C1 segment of cervical spinal cord (tissue), 14 donors: ENCODE measurements at places on chromosomes 5 and 9.
A peak's percentile ranks its signal among the peaks of the same experiment; 100 is the strongest.

- no peak for DNase-seq
Measured at GRCh38 chr5:134938030-134938429, 29.7 kb upstream of the CATSPER3 start.

GRCh38 chr9:72623156-72623555 is 101.7 kb downstream of the TMC1 start:
- DNase-seq: no peak

DNA sequence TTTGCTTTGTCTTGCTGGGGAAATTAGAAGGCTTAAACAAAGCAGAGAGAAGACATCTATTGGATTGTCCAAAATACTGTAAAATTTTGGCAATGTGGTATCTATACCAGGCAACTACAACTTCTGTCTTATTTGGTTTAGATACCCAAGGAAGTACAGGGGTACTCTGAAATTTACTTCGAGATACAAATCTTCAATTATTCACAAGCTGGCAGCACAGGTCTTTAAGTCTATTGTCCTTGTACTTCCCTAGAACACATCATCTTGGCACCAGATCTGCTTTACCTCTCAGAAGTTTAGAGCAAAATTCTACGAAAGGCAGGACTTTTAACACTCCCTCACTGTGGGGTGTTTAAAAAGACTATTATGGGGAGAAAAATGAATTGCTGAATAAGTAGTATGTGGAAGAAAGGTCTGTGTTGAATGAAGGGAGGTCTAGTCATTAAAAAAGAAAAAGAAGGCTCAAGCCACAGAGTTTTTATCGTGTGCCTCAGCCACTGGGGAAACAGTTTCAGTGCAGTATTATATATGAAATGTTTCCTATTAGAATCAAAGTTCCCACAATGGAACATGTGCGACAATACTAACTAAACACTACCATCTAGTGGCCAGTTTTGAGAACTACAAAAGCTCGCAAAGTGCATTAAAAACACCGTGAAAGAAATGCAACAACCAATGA is 93.7 kb downstream of the PDE4D start:
- DNase-seq: no peak

DNA sequence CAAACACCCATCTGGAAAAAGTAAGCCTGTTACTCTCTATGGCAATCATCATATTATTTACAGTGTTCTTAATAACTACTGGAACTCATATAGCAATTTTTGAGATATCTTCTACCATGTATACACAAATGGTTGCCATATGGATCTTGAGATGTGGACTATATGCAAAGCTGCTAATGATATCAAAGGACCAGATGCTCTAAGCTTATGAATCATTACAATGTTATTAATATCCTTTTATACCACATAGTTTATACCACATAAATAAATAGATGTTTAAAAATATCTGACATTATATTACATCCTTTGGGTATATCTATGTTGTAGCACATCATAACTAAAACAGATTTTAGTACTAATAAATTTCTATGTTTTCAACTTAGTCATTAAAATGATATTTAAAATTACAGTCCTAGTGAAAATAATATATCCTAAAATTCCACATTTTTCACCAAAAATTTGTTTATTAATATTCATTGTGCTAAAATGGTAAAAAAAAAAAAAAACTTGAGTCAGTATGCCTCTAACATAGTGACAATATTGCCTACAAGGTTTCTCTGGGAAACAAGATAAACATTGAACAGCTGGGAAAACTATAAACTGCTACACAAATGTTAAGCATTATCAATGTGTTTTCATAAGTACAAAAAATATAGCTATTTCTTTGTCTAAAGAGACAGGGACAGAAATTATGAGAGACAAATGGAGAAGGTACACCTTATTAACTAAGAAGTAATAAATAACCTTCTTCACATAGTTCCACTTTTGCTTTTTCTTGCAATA is 85.5 kb downstream of the DTWD2 start:
- no peak for DNase-seq

DNA sequence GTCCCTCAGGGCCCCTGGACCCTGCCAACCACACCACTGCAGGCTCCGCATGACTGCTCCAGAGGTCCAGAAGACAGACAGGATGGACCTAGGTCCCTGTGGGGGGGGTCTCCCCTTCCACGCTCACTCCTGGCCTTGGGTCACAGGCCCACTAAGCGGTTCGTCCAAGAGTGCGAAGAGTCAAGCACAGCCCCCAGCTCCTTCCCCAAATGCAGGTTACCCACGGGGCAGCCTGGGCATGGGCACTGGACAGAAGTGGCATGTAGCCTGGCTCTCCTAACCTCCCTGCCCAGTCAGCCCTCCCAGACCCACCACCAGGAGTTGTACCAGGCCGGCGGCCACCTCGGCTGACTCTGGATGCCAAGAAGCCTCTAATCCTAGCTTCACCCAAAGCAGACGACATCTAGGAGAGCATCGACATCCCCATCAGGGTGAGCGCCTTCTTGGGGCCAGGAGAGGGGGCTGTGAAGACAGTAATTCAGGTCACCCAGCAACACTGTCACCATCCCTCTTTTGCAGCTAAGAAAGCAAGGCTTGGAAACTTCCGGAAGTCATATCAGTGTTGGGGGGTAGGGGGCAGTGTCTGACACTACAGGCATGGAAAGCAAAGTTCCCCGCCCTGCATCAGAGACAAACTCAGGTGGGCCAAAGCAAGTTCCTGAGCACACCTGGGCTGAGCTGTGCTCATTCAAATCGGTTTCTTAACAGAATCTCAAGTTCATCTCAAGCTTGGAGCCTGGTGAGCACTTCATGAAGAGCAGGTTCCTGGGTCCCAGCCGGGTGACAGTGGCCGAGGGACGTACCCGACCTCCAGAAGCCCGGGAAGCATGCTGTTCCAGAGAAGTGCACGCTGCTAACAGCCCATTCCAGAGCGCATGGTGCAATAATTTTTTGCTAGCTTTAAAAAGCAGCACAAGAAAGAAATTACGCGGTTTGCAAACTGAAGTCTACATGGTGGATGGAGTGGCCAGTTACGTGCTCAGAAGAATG is 68.7 kb downstream of the SEMA4D start:
- no peak for DNase-seq

GRCh38 chr9:114301798-114302565 is 20.9 kb upstream of the ORM1 start:
- DNase-seq: no peak

- DNase-seq: no peak
Measured at GRCh38 chr9:77453825-77454647, 194.1 kb downstream of the GNA14 start.

DNA sequence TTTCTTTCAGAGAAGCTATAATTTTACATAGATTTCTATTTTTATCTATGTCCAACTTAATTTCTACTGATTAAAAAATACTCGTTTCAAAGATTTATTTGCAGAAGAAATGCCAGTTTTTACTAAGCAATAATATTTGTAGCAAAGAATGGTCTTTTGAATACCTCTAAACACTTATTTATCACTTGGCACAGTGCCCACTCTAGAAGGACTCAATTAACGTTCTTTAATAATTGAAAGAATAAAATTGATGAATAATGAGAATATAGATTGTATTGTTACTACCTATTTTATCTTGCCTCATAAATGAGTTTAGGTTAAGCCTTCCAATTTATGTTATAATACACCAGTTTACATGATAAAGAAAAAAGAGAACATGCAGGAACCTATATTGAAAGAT is 889.7 kb upstream of the CDH9 start:
- no peak for DNase-seq

DNA sequence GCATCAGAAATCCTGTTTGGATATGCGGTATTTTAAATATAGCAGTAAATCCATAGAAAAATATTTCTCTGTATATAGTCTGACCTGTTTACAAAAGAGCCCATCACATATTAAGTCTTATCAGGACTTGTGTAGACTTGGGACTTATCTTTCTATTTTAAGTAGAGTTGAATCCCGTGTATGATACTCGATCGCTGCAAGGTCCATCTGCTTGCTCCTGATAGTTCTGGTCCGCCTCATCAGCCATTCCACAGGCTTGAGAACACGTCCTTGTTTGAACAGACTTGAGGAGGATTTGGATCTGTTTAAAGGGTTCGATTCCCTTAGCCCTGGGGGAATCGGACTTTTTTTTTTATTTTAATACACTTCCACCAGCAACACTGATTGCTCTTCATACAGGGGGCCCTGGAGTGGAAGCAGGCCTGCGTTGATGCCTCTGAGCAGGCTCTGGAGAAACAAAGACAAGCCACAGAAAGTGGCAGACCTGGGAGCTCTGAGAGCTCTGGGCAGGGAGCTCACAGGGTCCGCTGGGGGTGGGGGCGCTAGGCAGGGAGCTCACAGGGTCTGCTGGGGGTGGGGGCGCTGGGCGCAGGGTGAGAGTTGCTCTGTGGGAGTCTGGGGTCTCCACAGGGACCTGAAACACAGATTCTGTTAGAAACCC is 112.2 kb downstream of the MVB12B start:
- no peak for DNase-seq

- DNase-seq: no peak
Measured at GRCh38 chr9:114303977-114304376, 18.9 kb upstream of the ORM1 start.

GRCh38 chr5:68823301-68823700 is 270.5 kb upstream of the SLC30A5 start:
- no peak for DNase-seq

DNA sequence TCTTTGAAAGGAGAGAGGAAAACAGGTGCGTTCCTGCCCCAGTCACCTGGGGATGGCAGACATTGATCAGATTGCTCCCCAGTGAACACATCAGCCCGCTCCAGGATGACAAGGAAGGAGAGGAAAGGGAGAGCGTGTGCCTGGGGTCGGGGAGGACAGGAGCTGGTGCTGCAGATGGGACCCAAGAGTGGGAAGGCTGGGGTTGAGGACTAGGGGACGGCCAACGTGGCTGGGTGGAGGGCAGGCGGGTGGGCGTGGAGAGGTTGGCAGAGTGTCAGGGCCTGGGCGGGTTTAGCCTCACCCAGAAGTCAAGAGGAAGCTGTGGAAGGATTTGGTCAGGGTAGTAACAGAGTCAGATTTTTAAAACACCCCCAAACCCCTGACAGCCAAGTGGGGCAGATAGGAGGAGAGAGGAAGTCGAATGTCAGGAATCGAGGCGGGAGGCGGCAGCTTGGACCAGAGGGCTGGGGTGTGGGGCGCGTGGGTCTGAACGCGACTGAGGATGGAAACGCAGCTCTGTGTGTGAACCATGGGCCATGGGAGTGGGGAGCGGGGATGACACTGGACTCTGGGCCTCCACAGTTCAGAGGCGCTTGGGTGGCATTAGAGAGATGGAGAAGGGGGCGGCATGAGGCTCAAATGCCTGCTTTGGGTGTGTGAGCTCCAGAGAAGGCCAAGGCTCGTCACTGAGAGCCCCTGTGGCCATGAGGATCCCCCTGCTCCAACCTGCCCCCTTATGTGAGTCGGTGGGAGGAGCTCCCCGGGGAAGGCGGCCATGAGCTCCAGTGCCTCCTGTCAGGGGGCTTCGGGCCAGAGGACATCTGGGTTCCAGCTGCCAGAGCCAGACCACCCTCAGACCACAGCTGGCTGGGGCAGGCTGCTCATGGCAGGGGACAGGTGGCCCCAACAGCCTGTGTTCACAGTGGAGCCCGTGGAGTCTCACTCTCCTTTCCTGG is 24.6 kb downstream of the LAMC3 start:
- no peak for DNase-seq

GRCh38 chr5:59712836-59713497 is 180.6 kb downstream of the PDE4D start:
- no peak for DNase-seq

- DNase-seq: no peak
Measured at GRCh38 chr5:80607343-80607742, 37.3 kb upstream of the ANKRD34B start.

DNA sequence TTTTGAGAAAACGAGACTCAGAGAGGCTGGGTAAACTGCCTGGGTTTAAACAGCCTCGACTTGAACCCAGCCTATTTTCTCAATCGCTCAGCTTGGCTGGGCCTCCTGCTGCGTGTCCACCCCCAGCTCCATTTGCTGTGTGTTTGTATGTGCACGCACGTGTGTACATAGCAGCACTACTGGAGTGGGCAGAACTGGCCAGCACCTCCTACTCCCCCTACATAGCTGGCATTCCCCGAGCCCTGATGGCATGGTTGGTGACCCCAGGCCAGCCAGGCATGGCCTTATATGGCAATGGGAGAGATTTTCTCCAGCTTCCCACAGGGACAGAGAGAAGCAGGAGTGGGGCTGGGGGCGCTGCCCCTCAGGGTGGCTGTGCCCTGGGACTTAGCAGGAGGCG is 4.1 kb downstream of the AIF1L start:
- DNase-seq: no peak

DNA sequence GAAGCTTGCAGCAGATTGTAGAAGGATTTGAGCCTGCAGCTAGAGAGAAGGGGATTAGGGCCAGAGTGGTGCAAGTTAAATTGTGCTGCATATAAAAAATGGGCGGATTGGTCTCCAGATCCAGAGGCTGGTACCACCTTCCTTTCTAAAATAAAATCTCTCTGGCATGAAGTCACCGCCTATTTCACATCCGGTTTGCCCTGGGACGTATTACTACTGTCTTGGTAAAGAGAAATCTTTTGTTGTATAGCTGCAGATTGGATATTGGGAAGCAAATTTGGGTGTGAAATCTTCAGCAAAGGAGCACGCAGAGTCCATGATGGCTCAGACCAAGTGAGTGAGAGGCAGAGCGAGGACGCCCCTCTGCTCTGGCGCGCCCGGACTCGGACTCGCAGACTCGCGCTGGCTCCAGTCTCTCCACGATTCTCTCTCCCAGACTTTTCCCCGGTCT is at the start of gene GABRA1:
Gene GABRA1, plus strand, starts transcription at position 180 of the 451 bp plus-strand sequence. CDS start 2,691 bp downstream, outside the sequence.
- DNase-seq: no peak

DNA sequence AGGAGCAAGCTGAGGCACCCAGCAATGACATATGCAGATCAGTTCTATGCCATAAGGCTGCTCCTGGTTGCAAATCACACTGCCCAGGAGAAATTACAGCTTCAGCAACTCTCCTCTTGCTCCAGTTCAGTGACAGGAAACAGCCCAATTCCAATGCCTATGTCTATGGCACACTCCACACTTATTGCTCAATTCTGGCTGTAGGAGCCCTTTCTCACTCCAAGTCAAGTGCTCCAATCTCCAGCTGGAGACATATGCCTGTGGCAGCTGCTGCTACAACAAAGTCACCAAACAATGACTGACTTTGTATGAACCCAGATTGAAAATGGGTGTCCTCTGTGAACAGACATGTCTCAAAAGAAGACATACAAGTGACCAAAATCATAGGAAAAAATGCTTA is 31.8 kb upstream of the PLCXD3 start:
- DNase-seq: no peak

DNA sequence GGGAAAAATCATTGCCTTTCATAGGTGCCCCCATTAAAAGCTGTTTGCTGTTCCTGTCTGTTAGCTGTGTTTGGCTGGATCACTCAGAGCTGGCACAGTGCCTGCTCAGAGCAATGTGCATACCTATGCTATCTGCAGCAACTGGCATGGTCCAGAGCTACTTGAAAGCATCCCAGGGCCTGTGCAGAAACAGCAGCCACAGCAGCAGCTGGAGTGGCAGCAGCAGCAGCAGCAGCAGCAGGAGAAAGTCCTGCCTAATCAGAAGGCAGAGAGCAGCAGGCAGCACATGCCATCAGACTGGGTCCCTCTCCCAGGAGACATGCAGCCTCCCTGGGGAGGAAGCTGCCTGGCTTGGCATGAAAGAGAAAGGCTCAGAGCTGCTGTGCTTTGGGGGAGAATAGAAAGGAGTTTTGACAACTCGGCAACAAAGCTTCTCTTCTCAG is 243.8 kb upstream of the WWC1 start:
- peak; percentile 26 for DNase-seq

- DNase-seq: no peak
Measured at GRCh38 chr5:150376799-150377771, 19.6 kb downstream of the TCOF1 start.
